ENCODE measurements at places on chromosomes 3 and 15. TPM values are rescaled to one million over a fixed set of nuclear protein-coding genes. Genes with fewer than 3 reads are reported as not detected.

DNA sequence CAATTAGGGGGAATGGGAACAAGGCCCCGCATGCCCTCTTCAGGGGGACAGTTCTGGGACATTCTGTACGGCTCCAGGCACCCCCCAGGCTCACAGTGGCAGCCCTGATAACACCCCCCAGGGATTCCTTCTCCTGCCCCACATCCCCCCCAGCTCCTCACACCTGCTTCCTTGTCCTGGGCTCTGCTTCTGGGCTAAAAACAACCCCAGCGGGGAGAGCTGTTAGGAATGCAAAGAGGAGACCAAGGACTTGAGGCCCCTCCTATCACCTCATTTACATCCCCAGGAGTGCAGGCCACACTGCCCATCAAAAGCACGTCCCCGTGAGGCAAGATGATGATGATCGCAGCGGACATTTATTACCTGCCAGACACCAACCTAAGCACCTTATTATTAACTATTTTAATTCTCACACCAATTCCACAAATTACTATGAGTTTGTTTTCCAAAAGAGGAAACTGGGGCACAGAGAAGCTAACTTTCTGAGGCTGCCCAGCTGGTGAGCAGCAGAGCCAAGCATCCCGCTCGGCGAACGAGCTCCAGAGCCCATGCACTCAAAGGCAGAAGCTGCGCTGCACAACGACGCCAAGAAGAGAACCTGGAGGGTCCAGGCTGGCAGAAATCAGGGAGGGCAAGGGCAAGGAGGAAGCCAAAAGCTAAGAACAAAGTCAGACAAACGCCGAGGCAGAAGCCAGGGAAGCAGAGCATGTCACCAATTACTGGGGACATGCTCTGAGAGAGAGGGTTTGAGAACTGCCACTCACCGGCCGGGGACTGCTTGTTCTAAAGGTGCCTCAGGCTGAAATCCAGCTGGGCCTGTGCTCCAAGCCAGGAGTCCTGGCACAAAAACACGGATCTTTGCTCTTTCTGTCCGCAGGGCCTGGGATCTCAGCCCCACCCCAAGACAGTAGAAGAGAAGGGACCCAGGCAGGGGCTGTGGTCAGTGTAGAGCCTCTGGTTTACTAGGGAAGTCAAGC, 76.2 kb upstream of the NSMCE3 start:
- DNase-seq, result no peak

The ACVR2B gene
- 3.6 TPM for total RNA-seq

The SHC4 gene
- 0.42 TPM for total RNA-seq

GRCh38 chr15:25937796-25938195, 74.7 kb upstream of the ATP10A start:
- DNase-seq, result no peak

GRCh38 chr3:12454076-12454815, 30.0 kb upstream of the TSEN2 start:
- no peak for DNase-seq

- DNase-seq, result no peak
These were observed 96.5 kb upstream of the TNIK start for GRCh38 chr3:171556574-171557145.

The P3H2 gene
- total RNA-seq, result 97.0 TPM

The CLDN18 gene
- total RNA-seq, result 0.25 TPM

DNA sequence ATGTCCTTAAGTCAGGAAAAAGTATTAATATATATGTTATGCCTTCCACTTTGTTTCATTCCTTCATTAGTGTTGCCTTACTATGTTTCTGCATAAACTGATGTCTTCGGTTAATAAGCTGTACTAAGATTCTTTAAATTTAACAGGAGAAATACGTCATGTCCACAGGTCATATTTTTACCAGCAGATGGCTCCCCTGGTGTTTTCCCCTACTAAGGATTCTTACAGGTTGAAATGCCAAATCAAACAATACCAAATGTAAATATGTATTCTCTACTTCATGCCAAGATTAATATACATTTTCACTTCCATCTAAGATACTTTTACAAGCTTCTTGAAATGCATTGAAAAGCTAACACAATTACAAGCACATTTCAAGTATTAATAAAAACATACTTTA, 1602.1 kb downstream of the SI start:
- DNase-seq, result no peak

The FYTTD1 gene
- total RNA-seq, result 48.2 TPM

- DNase-seq, result no peak
These were observed 71.6 kb downstream of the LRTM1 start for GRCh38 chr3:54856271-54856670.

DNA sequence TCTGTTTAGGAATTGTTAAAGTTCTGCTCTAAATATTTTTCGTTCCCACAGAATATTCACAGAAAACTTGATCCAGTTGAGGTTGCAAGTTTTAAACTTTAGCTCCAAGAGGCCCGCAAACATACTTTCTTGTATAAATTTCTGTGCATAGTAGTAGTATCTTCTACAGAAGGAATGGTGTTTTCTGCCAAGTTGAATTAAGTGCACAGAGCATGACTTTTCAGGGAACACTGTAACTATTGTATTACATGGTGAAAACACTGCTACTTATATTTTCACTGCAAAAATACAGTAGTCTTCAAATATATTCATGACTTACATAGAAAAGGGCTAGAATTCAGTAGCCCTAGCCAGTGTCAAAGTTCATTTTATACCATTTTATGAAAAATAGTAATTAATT, 67.0 kb downstream of the SUCNR1 start:
- no peak for DNase-seq

DNA sequence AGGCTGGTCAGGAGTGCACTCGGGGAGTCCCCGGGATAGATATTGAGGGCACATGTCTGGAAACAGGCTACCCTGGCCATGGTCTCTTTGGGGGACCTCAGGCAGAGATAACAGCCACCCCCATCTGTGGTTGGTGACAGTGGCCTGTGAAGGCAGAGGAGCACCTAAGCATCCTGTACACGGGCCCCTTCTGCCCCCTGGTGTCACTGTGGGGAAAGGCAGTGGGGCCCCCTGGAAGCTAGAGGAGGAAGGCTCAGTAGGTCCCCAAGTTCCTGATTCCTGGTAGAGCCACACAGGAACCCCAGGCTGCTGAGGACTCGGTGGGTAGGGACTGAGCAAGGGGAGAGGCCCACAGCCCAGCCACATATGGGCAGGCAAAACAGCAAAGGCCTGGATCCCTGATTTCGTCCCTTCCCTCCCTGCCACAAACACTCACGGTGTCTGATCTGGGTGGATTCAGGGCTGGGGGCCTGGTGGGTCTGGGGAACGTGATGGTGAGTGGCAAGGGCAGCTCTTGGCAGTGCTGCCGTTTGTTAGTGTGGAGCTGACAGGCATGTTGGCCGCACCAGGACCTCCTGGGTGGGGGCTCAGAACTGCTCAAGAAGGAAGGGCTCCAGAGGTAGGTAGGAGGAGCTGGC, 14.1 kb upstream of the CXCR6 start:
- no peak for DNase-seq

- DNase-seq, result no peak
These were observed 239.4 kb downstream of the XXYLT1 start for GRCh38 chr3:195031574-195032003.

The CCR5 gene
- 0.30 TPM for total RNA-seq

GRCh38 chr15:74956648-74957475, at the start of gene RPP25:
RPP25 (minus strand) TSS chr15:74956772; CDS start chr15:74956583, 189 bp downstream.
- DNase-seq, result peak; percentile 86

- no peak for DNase-seq
These were observed 127.4 kb downstream of the TIGIT start for GRCh38 chr3:114421204-114421603.

GRCh38 chr3:124963755-124964154, 29.2 kb upstream of the MUC13 start:
- DNase-seq, result no peak

The RPSA gene
- total RNA-seq, result 882 TPM

The ESYT3 gene
- total RNA-seq, result 0.30 TPM

- DNase-seq, result no peak
These were observed 322.5 kb upstream of the COL8A1 start for GRCh38 chr3:99315896-99316295.

DNA sequence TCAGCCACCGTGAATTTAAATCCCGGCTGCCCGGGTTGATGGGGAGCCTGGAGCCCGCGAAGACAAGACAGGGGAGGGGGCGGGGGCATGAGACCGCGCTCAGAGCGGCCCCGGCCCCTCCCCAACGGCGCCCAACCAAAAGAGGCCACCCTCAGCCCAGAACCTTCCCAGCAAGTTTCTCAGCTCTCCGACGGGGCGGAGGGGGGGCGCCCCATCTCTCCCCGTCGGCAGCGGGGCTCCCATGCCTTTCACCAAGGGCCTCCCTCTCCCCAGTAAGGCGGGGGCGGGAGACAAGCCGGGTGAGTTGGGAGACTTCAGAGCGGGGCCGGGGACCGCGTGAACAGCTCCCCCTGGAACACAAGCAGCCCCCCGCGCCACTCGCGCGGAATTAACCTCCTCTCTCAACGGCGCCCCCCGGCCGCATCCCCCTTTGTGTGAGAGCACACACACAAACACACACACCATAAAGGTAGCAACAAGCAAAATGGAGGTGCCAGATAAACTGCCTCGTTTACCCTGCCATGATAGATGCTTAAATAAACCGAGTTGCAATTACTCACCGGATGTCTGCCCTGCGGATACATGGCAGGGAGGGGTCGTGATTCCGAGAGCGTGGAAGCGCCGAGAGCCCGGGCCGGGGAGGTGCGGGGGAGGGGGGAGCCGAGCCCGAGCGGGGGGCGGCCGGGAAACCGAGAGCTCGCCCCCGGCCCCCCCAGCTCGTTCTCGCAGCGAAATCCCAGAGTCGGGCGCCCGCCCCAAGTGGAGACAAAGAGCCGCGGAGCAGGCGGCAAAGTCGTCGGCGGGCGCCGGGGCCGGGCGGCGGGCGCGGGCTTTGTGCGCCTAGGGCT, 1.3 kb downstream of the TLE3 start:
- peak; percentile 67 for DNase-seq
